ENCODE measurements at places on chromosomes 1 and 21.

DNA sequence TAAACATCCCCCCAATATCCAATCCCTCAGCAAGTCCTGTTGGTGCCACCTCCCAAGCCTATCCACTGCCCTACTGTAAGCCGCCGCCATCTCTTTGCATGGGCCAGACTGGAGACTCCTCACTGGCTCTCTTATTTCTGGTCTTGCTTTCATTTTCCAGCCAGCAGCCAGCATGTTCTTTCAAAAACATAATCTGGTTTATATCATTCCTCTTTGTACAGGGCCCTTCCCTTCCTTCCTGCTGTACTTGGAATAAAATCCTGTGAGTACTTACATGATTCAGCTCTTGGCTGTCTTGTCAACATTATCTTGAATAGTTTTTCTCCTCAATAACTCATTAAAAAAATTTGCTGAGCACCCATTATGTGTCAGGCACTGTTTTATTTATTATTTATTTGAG is 28.2 kb downstream of the TLR5 start:
- DNase-seq: no peak

DNA sequence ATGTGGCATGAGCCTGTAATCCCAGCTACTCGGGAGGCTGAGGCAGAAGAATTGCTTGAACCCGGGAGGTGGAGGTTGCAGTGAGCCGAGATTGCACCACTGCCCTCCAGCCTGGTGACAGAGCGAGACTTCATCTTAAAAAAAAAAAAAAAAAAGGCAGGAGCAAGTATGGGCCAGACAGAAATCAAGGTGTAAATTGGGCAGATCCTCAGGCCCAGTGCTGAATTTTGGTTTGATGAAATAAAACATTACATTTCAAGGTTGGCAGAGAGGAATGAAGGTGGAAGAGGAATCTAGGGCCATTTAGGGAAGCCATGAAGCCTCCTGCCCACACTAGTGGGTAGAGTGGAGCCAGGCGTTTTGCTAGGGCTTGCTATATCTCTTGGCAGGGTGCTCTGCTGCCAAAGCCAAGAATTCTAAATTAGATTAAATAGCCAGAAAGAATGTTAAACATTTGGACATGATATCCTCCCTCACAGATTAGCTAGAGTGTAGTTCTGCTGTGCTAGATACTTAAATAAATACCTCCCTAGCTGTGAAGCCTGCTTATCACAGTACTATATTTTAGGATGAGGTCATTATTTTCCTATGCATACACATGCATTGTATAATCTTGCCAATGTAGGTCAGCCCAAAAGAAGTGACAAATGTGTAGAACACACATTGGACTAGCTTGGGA is 16.6 kb upstream of the LGALS8 start:
- DNase-seq: no peak

DNA sequence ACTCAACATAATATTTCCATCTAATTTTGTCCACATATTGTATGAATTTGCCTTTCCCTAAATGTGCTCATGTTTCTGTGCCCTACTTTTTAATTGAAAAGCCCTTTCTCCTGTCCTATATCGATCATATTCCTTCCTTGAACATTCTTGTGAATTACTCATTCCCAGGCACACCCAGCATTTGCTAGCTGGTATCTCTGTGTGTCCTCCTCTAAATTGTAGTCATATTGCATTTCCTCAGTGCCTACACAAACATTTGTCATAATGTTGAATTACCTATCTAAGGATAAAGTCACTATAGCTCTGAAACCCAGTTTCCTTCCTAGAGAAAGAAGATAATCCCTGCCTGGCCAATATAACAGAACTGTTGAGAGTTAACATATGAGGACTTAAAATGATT is 39.6 kb upstream of the TBX15 start:
- no peak for DNase-seq

DNA sequence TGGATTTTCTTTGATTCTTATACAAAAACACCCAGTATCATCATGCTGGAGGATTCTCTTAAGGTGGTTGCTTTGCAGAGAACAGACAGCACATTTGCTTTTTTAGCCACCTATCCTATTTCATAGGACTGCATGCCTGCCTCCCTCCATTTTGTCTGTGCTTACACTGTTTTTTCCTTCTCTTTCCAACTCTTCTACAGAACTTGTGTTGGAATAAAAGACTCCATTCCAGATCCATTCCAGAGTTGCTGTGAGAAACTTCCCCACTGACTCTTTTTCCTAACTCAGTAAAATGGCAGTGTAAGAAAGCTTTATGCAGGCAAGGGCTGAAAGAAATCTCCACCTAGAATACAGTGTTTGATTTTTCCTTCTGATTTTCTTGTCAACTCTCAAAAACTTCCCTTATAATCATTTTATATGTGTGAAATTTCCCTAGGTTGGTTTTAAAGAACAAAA is 5.2 kb upstream of the ARID1A start:
- DNase-seq: peak; percentile 34

DNA sequence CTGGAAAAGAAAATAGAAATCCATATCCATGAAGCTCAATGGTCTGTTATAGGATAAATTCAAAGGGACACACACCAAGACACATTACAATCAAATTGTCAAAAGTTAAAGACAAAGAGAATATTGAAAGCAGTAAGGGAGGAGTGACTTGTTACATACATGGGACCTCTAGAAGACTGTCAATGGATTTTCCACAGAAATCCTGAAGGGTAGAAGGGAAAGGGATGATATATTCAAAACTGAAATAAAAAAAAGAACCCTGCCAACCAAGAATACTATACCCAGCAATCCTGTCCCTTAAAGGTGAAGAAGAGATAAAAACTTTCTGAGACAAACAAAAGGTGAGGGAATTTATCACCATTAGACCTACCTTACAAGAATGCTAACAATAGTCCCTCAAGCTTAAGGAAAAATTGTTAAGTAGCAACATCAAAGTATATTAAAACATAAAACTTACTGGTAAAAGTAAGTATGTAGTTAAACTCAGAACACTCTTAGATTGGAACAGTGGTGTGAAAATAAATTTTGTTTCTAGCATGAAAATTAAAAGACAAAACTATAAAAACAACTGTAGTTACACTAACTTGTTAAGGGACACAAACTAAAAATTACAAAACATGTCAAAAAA is 103.2 kb upstream of the APP start:
- no peak for DNase-seq

GRCh38 chr1:5497503-5497902 is 494.7 kb downstream of the NPHP4 start:
- no peak for DNase-seq

GRCh38 chr1:14474856-14475255 is 123.6 kb upstream of the KAZN start:
- no peak for DNase-seq

GRCh38 chr1:230876660-230877059 is 8.3 kb upstream of the C1orf198 start:
- no peak for DNase-seq

GRCh38 chr1:80987824-80988223 is 812.9 kb upstream of the ADGRL2 start:
- DNase-seq: no peak

DNA sequence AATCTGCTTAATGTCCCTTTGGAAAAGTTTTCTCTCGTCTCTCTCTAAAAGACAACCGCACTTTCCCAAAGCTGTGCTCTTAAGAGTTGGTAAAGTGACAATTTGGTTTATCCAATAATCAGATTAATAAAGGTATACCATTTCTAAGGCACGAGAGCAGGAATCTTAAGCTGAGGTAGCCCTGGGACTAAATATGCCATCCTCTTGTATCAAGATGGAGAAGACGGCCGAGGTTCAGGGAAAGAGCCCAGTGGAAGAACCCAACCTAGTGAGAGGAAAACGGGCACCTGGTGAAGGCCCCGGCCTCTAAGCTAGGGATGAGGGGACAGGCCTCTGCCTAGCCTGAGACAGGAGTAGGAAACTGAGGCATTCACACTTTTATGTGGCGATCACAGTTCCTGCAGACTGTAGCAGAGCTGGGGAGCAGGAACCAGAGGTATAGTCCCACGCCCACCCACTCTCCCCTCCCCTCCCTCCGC is 334 bp upstream of the SARS1 start:
- DNase-seq: no peak

DNA sequence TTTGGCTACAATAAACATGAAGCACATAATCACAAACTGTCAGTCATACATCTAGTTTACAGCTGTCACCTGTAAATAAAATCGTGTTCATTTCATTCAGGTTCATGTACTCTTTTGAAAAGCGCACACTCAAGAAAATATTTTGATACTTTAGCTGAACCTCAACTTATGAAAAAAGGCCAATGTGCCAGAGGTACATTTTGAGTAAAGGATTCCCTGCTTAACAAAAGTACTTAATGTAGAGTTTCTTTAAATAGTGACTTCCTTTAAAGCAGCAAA is 37.7 kb upstream of the SLC30A10 start:
- no peak for DNase-seq

- no peak for DNase-seq
Measured at GRCh38 chr1:164971391-164971790, 385.1 kb downstream of the LMX1A start.

DNA sequence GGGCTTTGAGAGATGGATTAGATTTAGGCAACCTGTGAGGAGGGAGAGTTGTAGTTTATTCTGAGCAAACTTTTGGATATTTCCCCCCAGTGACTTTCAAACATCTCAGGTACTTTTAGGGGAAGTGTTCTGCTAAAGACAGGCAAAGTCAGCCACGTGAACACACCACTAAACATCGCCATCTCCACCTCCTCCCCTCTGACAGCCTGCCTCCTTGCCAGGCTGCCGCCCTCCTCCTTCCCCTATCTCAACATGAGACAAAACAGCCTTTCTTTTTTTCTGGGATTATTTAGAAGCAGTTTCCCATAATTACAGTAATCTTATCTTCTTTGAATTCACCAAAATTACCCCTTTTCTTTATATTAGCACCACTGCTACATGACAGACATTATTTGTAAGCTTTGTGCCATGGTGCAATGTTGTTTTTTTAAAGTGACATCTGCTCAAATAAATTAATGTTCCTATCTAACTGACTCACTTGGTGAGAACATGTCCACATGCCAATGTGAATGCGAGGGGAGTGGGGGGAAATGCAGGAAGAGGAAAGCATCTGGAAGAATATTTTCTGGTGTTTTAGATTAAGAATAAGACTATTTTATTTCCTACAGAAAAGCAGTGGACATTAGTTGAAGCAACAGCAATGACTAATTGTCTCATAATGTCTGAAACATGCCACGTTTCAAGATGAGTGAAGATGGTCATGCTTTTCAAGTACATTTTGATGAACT is 147.8 kb upstream of the ATP1B1 start:
- DNase-seq: no peak

GRCh38 chr1:216044538-216044937 is 378.7 kb downstream of the USH2A start:
- DNase-seq: no peak

DNA sequence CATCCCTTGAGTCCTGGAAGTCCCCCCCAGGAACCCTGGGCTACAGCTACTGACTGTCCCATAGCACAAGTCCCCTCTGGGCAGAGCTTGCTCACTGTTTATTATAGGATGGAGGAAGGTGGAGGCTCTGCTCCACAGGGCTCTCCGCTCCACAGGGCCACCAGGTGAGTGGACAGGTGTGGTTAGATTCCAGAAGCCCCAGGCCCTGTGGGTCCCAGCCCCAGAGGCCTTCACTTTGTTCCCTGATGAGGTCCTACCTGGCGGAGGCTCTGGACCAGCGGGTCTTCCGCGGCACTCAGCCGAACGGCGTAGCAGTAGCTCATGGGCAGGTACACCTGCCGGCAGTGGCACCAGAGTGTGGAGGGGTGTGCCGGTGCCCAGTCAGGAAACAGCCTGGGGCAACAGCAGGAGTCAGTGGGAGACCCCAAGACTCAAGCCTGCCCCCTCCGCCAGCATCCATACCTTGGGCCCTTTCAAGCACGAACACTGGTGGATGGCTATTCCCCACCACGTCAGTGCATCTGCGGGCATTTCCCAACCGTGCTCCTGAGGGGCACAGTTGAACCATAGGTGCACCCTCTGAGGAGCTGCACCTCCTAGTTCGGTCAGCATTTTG is 12.3 kb downstream of the LSS start:
- no peak for DNase-seq

GRCh38 chr1:221939607-221940006 is 197.7 kb upstream of the DUSP10 start:
- DNase-seq: no peak

DNA sequence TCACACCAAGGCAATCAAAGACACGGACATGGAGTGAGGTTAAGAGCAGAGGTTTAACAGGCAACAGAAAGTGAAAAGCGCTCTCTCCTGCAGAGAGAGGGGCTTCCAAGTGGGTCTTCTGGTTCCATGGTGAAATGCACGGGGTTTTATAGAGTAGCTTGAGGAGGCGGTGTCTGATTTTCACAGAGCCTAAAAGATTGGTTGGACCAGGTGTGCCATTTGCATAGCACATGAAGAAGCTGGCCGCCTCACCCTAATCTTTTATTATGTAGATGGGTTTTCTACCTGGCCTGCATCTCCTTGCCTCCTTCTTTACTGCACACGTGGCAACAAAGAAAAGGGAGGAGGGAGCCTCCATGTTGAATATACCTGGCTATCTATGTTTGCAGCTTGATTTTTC is 197.3 kb downstream of the RYR2 start:
- no peak for DNase-seq

DNA sequence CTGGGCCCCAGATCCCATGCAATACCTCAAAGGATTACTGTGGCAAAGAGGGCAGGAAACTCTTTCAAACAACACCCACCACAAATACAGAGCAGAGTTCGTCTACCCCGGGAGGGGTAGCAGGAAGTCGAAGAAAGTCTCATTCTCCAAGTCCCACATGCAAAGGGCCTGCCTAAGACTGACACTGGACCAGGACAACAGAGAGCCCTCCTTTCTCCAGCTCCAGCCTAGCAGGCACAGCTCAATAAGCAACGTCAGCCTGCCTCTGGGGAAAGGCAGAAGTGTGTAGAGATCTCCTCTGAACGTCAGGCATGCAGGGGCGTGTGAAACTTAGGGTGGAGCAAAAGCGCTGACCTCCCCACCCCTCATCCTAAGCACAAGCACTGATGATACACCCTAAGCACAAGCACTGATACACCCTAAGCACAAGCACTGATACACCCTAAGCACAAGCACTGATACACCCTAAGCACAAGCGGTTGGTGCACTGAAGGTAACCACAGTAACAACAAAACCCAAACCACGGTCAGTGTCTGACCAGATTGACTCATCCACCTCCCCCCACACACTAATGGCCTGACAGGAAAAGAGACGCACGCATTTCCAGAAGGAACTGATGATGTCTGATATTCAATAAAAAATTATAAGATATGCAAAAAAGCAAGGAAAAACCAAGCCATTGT is 1.3 kb downstream of the KRTAP12-3 start:
- no peak for DNase-seq

DNA sequence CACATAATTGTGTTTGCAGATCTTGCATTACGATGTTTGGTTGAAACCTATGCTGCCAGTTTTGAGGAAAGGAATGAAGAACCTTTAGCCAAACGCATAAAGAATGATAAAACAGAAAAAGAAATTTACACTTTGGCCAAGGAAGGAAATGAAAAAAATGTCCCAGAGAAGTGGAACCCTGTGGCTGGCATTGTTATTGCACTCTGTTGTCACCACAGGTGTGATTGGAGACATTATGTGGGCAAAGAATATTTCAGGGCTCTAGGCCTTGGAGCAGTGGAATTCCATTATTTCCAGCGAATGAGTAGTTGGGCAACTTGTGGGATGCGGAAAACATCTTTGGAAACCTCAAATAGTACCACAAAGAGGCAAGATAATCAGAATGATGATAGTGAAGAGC is 14.9 kb downstream of the TRMT13 start:
- no peak for DNase-seq

- no peak for DNase-seq
Measured at GRCh38 chr1:158076441-158076840, 83.0 kb downstream of the KIRREL1 start.

GRCh38 chr1:39620659-39621165 is 18.7 kb downstream of the HEYL start:
- DNase-seq: no peak

GRCh38 chr1:193309936-193310475 is 123.6 kb upstream of the B3GALT2 start:
- no peak for DNase-seq

Data from right kidney (tissue), 9 donors.